ENCODE measurements at places on chromosomes 2 and 18.

GRCh38 chr2:101842471-101842870, 145.0 kb downstream of the MAP4K4 start:
- no peak for DNase-seq
- peaks cover 25% of the 10 kb centered on the region for H3K4me1 ChIP-seq
- no peaks in the 10 kb centered on the region for H3K27me3 ChIP-seq
- no peak overlapping the region for H3K27ac ChIP-seq
- no peak overlapping the region for H3K4me3 ChIP-seq
- no peaks in the 10 kb centered on the region for H3K36me3 ChIP-seq

DNA sequence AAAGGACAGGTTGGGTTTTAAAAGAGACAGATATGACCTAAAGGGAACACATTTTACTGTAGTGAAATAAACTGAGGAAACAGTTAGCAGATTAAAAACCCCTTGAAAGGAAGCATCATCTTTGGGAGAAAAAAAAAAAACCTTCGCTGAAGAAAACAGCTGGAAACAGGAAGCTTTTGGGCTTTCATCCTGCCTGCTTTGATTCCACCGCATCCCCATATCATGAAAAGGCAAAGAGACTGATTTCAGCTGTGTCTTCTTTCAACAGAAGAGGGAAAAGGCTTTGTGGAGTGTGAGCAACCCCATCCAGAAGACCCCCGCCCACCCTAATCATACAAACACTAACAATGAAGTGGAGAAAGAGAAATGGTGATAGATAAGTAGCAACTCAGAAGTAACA, 86.4 kb downstream of the TCF4 start:
- H3K27me3 ChIP-seq: no peaks in the 10 kb centered on the region
- no peak for DNase-seq

GRCh38 chr2:242017086-242017485, 147.6 kb downstream of the RTP5 start:
- no peaks in the 10 kb centered on the region for H3K4me1 ChIP-seq
- no peak overlapping the region for H3K4me3 ChIP-seq
- H3K27ac ChIP-seq: no peak overlapping the region
- no peaks in the 10 kb centered on the region for H3K27me3 ChIP-seq
- no peak for DNase-seq

GRCh38 chr2:172999641-173000386, 75.8 kb upstream of the MAP3K20 start:
- H3K4me1 ChIP-seq: peaks cover 25% of the 10 kb centered on the region
- H3K36me3 ChIP-seq: no peaks in the 10 kb centered on the region
- no peaks in the 10 kb centered on the region for H3K27me3 ChIP-seq
- no peak overlapping the region for H3K27ac ChIP-seq
- no peak for DNase-seq

DNA sequence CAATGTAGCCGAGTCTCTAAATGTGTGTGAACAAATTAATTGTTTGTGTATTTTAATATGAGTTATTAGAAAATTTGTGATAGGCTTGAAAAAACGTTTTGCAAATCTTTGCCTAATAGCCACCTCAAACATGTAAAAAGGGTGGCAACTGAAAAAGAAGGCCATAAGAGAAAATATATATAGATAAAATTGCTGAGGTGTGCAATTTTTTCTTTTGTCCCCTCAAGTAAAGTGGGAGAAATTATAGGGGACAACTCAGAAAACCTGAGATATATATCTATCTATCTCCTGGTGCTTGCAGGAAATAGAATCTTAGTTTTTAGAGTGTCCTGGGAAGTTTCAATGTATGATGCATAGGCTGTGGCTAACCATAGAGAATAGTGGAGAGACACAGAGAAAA, 201.4 kb upstream of the LRP1B start:
- no peaks in the 10 kb centered on the region for H3K27me3 ChIP-seq
- H3K4me1 ChIP-seq: no peaks in the 10 kb centered on the region
- H3K36me3 ChIP-seq: no peaks in the 10 kb centered on the region
- no peak for DNase-seq
- no peak overlapping the region for H3K27ac ChIP-seq

DNA sequence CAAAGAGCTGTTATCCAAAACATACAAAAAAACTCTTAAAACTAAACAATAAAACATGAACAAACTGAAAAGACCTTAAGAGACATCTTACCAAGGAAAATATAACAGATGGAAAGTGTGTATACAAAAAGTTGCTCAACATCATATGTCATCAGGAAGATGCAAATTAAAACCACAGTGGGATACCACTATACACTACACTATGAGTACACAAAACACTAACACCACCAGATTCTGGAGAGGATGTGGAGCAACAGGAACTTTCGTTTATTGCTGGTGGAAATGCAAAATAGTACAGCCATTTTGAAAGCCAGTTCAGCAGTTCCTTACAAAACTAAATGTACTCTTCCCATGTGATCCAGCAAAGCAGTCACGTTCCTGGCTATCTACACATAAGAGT, 221.4 kb downstream of the CMPK2 start:
- DNase-seq: no peak
- no peak overlapping the region for H3K4me3 ChIP-seq
- H3K27ac ChIP-seq: no peak overlapping the region
- no peaks in the 10 kb centered on the region for H3K36me3 ChIP-seq
- no peaks in the 10 kb centered on the region for H3K4me1 ChIP-seq
